ENCODE measurements at places on chromosomes 2 and 18.

DNA sequence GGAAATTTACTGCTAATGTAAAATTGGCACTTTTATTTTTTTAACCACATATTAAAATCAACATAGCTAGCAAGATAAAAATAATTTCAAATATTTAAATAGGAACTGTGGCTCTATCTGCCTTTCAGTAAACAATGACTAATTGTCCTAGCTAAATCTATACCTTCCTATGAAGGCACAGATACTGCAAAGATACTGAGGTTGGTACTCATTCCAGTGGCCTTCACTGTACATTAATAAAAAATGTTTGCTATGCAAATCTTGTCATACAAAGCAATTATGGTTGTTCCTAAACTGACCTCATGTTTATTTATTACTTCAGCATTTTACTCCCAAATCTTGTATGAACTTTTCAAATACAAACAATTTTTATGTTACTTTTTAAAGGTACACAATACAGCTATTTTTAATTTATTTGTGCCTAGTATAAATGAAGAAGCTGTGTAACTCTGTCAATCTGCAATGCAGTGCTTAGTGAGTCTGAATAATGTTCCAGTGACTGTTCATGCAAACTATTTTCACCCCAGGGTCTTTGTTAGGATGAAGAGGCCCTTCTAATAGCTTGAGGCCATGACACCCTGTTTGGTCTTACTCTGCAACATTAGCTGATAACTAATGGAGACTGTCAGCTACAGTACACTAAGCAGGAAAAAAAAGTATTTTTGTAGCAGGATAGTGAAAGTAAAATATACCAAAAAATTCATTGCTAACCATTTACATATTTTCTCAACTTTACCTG is 9.3 kb upstream of the ERBB4 start:
- DNase-seq: no peak

- no peak for DNase-seq
Measured at GRCh38 chr2:99348173-99348572, 11.0 kb downstream of the EIF5B start.

DNA sequence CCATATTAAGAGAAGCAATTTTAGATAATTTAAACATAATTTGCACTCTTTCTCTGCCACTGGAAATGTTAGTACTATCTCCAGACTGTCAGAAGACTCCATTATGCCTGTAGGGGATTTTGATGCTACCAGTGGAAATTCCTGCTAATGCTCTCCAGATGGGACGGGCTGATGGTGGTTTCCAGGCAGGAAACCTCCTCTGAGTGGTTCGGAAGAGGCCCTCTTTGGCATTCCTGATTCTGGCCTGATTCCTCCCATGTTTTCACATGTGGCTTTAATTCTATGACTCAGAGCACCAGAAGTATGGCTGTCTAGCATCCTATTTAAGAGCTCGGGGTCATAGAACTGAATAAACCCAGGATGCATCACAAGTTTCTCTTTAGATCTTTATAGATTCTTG is 70.9 kb upstream of the ST6GAL2 start:
- no peak for DNase-seq

DNA sequence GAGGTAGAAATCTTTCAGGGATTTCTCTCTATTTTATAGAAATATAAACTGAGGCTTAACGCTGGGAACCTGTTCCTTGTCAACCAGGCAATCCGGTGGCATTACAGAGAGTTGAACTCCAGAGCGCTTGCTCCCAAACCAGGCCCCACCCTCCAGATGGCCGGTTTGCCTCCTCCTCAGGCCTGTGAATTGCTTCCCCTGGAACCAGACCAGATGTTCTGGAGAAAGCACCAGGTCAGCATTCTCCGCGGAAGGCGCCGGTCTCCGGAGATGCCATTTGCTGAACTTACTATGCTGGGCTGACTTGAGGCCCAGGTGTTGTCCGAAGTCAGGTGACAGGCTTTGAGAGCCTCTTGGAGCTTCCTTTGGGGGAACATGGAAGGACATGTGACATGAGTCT is 17.2 kb downstream of the TNP1 start:
- no peak for DNase-seq

- no peak for DNase-seq
Measured at GRCh38 chr2:6342273-6342920, 523.3 kb downstream of the CMPK2 start.

GRCh38 chr2:166193407-166193806 is 65.6 kb upstream of the SCN1A start:
- DNase-seq: no peak

DNA sequence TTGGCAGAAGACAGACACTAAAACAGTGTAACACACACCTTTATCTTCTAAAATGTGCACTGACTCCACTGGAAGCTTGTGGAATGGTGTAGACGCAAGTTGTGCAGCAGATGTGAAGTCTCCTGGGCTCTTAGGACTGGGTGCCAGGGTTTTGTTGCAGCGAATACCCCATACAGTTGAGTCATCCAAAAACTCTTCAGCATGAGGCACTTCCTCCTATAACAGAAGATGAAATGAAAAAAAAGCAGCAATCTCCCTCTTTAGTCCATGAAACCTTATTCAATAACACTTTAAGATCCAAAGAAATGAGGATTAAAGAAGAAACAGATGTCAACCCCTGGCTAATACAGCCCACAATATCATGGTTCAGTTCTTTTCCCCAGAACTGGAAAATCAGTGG is 22.2 kb downstream of the BUB1 start:
- DNase-seq: no peak

- DNase-seq: no peak
Measured at GRCh38 chr2:120845277-120845676, 109.6 kb downstream of the GLI2 start.

- DNase-seq: no peak
Measured at GRCh38 chr2:204279819-204280218, 265.5 kb upstream of the PARD3B start.

DNA sequence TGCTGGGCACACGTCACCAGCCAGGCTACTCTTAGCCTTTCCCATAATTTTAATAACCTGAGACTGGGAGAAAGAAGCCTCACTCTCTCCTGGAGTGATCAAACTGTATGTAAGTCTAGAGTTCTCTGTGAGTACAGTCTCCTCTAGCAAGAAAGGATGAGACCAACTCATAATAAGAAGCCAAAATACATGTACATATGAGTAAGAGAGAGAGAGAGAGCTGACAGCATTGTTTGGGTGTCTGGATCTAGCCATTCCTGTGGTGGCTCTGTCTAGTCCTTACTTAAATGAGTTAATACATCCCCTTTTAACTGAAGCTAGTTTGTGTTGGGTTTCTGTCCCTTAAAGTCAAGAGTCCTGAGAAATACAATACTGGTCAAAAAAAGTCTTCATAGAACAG is 26.0 kb upstream of the ANXA4 start:
- no peak for DNase-seq

DNA sequence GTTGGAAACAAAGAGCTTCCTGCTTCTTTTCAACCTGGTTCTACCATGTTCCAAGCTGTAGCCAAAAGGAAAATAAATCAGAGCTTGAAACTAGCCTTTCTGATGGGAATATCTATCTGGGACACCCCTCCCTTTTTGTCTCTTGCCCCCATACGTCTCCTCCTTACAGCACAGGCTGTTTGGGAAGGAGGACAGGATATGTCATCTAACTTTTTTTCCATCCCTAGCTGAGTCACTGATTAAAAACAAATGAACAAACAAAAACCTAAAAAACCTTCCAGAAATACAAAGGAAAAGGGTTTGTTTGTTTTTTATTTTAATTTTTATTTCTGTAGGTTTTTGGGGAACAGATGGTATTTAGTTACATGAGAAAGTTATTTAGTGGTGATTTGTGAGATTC is 151.6 kb downstream of the FAM210A start:
- no peak for DNase-seq

DNA sequence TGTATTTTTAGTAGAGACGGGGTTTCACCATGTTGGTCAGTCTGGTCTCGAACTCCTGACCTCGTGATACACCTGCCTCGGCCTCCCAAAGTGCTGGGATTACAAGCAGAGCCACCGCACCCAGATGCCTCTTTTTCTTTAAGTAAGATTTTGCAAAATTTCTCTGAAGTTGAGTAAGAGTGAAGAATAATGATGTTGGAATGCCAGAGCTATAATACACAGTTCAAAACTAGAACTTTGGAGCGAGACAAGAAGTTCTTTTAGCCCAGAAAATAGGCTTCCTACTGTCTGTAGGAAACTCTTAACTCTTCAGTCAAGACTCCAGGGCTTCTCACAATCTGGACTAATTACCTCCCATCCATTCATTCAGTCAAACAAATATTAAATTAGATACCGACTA is 51.4 kb downstream of the MARCHF4 start:
- DNase-seq: no peak

- no peak for DNase-seq
Measured at GRCh38 chr2:239801404-239802184, 223.5 kb downstream of the NDUFA10 start.

GRCh38 chr18:48825101-48825745 is 125.5 kb downstream of the SMAD7 start:
- no peak for DNase-seq

- no peak for DNase-seq
Measured at GRCh38 chr18:3456686-3457069, 6.7 kb downstream of the TGIF1 start.

DNA sequence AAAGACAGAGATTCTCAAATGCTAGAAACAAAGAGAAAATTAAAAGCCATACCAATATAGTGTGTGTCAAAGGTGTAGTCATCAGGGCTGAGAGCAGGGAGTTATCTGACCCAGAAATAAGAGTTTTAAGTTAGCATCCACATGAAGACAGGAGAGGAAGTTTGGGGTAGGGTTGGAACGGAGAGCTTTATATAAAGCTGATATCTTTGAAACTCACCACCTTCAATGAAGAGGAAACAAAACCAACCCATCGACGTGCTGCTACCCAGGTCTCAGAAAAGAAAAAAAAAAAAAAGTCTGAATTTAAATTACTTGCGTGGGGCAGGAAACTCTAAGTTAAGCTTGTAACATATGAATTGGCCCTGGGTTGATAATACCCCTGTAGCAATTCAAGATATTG is 42.4 kb downstream of the ARL4C start:
- no peak for DNase-seq

- DNase-seq: no peak
Measured at GRCh38 chr2:226312155-226312554, 487.5 kb downstream of the IRS1 start.

- DNase-seq: no peak
Measured at GRCh38 chr2:9053534-9053931, 50.0 kb upstream of the MBOAT2 start.

- no peak for DNase-seq
Measured at GRCh38 chr18:75324686-75325257, 102.7 kb downstream of the SMIM21 start.

DNA sequence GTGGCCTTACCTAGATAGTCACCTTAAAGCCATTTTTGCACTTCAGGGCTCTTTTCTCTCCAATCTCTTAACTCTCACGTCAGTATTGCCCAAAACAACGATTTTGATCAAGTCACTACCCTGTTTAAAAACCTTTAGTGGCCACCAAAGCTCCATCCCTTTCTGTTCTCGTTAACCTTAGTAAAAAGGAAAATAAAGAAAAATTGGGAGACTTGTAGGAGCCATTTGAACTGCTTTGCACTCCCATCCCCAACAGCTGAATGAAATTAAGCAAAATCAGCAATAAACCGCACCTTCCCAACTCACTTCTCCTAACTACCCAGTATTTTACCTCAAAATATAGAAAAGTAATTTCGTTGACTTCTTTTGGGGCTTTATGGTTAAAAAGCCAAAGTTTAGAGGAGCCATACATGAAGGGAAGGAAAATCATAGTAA is 686 bp upstream of the ARL5A start:
- no peak for DNase-seq

DNA sequence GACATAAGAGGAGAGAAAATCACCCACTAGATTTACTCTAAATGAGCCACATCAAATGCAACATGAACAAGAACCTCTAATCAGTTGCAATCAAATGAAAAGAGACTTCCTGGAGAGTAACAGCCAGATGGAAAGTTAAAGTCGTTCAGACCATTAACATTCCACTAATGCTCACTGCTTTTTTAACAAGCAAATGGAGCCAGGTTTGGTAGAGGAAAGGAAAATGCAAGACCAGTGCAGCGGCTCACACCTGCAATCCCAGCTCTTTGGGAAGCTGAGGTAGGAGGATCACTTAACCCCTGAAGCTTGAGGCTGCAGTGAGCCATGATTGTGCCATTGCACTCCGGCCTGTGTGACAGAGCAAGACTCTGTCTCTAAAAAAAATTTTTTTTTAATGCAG is 48.5 kb downstream of the CACNB4 start:
- DNase-seq: no peak

GRCh38 chr2:85804583-85804982 is 50.8 kb downstream of the ATOH8 start:
- peak; percentile 67 for DNase-seq

DNA sequence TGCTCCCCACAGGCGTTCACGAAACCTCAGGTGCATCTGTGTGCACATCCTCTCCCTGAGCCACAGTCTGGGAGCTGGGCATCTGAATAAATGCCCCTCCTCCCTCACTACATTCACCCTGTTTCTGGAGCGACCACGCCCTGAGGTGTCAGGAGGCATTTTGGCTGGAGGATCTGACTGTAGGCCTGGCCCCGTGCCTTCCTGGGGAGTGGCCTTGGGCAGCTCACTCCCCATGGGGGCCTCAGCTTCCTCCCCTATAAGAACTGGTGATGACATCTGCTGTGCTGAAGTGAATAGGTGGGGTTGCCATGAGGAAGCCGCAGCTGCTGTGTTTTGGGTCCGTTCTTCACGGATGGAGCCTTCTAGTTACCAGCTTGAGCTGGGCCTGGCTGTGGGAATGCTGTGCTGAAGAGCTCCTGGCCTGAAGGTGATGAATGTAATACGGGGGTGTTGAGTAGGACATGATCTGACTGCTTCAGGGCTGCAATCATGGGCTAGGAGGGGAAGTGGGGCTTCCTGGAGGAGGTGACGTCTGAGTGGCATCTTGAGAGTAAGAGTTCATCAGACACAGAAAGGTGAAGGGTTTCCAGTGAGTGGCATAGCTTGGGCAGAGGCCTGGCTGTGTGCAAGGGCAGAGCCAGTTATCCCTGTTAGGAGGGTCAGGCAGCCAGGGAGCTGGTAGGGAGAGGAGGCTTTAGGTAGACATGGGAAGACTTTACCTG is 58.2 kb downstream of the GLI2 start:
- DNase-seq: no peak

DNA sequence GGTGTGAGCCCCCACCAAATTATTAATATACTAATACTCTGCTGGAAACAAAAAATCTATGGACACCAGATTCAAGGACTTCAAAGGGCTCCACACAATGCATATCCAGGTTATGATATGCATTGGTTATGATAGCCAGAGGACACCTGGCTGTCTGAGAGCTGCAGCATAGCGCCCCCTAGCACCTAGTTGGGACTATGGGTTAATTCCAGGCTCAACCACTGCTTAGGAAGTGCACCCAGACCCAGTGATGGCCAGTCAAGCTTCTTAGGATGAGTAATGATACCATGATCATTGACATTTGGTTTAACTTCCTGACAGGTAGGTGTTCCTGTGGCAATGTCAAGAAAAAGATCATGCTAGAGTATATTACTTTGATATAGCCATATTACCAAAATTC is 3.8 kb upstream of the FRZB start:
- DNase-seq: peak; percentile 69

- DNase-seq: no peak
Measured at GRCh38 chr2:241564596-241565410, 6.3 kb downstream of the BOK start.
